Lung (tissue), 17 donors: ENCODE measurements at places on chromosomes 3 and 15. TPM values are rescaled to one million over a fixed set of nuclear protein-coding genes. Genes with fewer than 3 reads are reported as not detected.

SLC15A2 gene
- 13.6 TPM for polyA plus RNA-seq

- no peaks in the 10 kb centered on the region for H3K27me3 ChIP-seq
- no peaks in the 10 kb centered on the region for H3K36me3 ChIP-seq
- H3K27ac ChIP-seq, result no peak overlapping the region
- no peak for DNase-seq
- no peaks in the 10 kb centered on the region for H3K4me1 ChIP-seq
Observed at GRCh38 chr3:146575636-146576035, 29.5 kb downstream of the PLSCR5 start.

- peaks cover under 1% of the 10 kb centered on the region for H3K4me1 ChIP-seq
- H3K27me3 ChIP-seq, result no peaks in the 10 kb centered on the region
- no peak overlapping the region for H3K4me3 ChIP-seq
- no peaks in the 10 kb centered on the region for H3K36me3 ChIP-seq
- H3K27ac ChIP-seq, result no peak overlapping the region
Observed at GRCh38 chr15:95024351-95024750, 793.0 kb downstream of the MCTP2 start.

- no peak overlapping the region for H3K27ac ChIP-seq
- no peaks in the 10 kb centered on the region for H3K27me3 ChIP-seq
- DNase-seq, result no peak
- H3K4me1 ChIP-seq, result no peaks in the 10 kb centered on the region
- H3K36me3 ChIP-seq, result no peaks in the 10 kb centered on the region
Observed at GRCh38 chr15:48856942-48857341, 21.0 kb upstream of the EID1 start.

DNA sequence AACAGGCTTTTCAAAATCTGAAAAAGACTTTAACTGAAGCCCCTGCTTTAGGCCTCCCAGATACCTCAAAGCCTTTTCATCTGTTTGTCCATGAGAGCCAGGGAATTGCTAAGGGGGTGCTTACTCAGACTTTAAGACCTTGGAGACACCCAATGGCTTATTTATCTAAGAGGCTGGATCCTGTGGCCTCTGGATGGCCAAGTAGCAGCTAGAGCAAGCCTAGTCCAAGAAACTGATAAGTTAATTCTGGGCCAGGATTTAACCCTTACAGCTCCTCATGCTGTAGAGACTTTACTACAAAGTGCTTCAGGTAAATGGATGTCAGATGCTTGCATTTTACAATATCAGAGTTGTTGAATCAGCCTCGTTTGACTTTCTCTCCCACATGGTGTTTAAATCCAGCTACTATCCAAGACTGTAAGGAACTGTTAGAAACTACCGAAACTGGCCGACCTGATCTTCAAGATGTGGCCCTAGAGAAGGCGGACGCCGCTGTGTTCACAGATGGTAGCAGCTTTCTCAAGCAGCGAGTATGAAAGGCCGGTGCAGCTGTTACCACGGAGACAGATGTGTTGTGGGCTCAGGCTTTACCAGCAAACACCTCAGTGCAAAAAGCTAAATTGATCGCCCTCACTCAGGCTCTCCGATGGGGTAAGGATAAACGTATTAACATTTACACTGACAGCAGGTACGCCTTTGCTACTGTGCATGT is 3.3 kb downstream of the DET1 start:
- H3K4me1 ChIP-seq, result peaks cover 1% of the 10 kb centered on the region
- no peaks in the 10 kb centered on the region for H3K36me3 ChIP-seq
- H3K27ac ChIP-seq, result peak overlapping the region; percentile 84
- no peak overlapping the region for H3K4me3 ChIP-seq
- DNase-seq, result no peak
- H3K27me3 ChIP-seq, result no peaks in the 10 kb centered on the region

GRCh38 chr3:46433841-46434240 is 26.8 kb downstream of the CCRL2 start:
- no peaks in the 10 kb centered on the region for H3K27me3 ChIP-seq
- H3K36me3 ChIP-seq, result no peaks in the 10 kb centered on the region
- DNase-seq, result no peak
- no peak overlapping the region for H3K4me3 ChIP-seq
- H3K4me1 ChIP-seq, result no peaks in the 10 kb centered on the region

GRCh38 chr3:123678108-123678511 is 93.3 kb upstream of the HACD2 start:
- no peaks in the 10 kb centered on the region for H3K4me1 ChIP-seq
- H3K4me3 ChIP-seq, result no peak overlapping the region
- DNase-seq, result no peak
- peaks cover 40% of the 10 kb centered on the region for H3K36me3 ChIP-seq
- H3K27ac ChIP-seq, result peak overlapping the region; percentile 6
- H3K27me3 ChIP-seq, result no peaks in the 10 kb centered on the region

- peak overlapping the region; percentile 41 for H3K27ac ChIP-seq
- H3K27me3 ChIP-seq, result no peaks in the 10 kb centered on the region
- DNase-seq, result no peak
Observed at GRCh38 chr3:188164248-188164687, 10.3 kb downstream of the LPP start.
